ENCODE measurements at places on chromosomes 16 and 17.
A peak's percentile ranks its signal among the peaks of the same experiment; 100 is the strongest.

- no peak for DNase-seq
These were observed 42.3 kb downstream of the JPH3 start for GRCh38 chr16:87644596-87644995.

DNA sequence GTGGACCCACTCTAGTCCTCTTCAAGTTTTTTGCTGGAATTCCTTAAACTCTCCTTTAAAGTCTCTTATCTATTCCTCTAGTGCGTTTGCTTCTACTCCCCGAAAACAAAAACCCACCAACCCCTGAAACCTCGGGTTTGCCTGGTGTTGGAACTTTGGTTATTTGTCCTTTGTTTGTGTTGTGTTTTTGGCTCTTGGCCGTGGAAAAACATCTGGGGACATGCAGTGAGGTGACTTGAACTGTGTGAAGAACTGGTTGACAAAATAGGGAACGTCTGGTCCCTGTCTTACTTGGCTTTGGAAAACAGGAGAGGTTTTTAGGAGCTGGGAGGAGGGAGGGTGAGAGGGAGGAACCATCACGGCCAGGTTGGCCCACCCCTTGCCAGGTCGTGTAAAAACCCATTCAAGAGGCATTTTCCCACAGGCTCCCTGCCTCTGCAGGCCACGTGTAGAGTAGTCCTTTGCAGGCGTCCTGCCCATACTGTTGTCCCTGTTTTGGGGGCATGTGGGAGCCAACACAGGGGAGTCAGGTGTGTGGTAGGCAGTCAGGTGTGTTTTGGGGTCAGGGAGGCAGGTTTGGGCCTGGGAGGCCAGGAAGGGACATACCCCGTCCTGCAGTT lies 169.3 kb downstream of the RAB11FIP4 start:
- no peak for DNase-seq

DNA sequence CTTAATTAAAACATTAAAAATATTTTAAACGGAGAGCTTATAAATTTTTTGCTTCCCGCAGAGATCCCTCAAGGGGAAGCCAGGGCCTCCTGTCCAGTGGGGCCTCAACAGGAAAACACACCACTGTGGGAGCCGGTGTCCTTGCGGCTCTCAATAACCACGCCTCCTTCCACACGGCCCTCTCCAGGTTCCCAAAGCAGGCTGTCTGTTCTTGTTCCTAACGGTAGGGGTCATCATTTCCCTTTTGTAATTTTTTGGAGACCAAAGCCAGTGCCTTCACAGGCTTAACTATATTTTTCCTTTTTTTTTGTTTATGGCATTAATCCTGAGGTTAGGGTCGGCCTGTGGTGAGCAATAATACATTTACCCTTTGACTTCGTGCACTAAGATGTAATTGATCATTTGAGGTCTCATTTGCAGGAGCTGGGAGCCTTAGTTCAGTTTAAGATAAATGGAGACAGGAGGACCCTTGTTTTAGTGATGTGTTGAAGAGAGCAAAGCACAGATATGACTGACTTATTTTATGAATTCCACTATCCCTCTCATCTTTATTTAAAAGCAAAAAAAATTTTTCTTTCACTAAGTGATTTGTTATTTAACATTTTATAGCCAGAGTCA lies 77.5 kb upstream of the N4BP1 start:
- peak; percentile 45 for DNase-seq

DNA sequence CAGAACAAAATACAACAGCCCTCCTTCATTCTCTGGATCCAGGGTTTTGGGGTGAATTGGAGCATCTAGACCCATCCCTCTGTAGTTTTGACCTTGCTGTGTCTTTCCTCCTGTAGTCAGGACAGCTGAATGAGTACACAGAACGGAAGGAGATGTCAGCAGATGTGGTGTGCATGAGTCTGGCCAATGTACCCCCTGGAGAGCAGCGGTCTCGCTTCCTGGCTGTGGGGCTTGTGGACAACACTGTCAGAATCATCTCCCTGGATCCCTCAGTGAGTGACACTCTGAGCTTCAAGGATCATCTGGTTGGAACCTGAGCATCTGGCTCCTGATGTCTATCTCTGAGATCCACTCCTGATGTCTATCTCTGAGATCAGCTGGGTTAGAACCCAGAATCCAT lies 32.4 kb downstream of the SF3B3 start:
- DNase-seq, result no peak

DNA sequence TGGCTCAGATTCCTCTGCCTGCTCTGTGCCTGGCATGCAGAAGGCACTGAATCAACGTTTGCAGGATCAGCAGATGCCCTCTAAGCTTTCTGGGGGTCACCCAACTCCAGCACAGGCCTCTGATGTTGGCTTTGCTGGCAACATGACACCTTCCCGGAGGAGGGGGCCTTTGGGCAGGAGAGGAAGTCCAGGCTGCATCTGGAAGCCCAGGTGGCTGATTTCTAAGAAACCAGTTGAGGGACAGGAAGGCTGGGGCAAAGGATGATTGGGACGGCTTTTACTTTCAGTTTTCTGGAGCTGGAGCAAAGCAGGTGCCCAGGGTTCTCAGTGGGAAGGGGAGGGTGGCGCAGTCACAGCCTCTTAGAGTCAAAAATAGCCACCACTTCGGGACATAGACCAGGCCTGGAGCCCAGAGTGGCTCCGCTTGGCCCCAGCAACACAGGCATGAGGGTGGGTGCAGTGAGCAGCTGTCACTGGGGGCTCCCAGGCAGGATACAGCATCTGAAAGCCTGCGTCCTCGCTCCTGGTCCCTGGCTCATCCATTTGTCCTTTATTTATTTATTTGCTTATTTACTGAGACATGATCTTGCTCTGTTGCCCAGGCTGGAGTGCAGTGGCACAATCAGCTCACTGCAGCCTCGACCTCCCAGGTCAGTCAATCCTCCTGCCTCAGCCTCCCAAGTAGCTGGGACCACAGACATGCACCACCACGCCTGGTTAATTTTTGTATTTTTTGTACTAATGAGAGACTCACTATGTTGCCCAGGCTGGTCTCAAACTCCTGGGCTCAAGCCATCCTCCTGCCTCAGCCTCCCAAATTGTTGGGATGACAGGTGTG lies 15.1 kb downstream of the SOCS1 start:
- DNase-seq, result no peak

DNA sequence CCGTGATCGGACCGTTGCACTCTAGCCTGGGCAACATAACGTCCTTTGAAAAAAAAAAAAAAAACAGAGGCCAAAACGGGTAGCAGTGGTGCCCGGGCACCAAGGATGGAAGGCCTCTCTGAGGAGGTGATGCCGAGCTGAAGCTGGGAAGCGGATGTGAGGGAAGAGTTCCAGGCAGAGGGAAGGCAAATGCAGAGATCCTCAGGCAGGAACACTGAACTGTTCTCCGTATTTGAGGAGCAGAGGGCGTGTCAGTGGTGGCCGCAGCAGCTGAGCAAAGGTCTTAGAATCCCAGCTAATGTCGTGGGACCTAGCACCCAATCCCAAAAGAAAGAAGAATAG lies 656 bp upstream of the KCTD13 start:
- no peak for DNase-seq

GRCh38 chr17:5793899-5794298 lies 209.6 kb upstream of the NLRP1 start:
- DNase-seq, result no peak

DNA sequence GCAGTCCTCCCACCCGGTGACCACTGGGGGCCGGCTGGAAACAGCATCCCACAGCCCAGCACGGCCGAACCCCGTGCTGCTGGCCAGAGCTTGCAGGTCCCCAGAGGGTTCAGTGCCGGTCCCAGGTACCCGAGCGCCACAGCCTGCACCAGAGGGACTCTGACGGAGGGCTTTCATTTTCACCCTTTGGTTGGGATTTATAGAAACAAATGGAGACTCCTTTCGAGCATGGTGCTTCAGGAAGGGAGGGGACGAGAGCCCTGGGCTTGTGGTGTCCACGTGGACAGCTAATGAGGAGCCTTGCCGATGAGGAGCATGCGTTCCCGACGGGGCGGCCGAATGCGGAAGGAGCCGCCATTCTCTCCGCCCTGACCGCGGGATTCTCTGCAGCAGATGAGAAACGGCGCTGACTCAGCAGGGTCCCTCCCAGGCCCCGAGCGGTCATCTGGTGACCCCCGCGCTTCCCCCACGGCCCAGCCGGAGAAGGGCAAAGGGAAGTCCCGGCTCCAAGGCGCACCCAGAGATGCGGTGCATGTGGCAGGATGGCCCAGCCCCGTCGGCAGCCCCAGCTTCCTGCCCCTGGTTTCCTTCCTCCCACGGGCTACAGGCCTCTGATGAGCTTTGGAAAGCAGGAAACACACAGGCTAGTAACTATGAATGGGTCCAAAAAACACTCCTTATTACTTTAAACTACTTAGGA lies 9.8 kb downstream of the SLC38A10 start:
- no peak for DNase-seq

- no peak for DNase-seq
These were observed 28.8 kb downstream of the SYT17 start for GRCh38 chr16:19196871-19197270.

GRCh38 chr17:39236981-39237441 lies 11.3 kb upstream of the STAC2 start:
- DNase-seq, result no peak

DNA sequence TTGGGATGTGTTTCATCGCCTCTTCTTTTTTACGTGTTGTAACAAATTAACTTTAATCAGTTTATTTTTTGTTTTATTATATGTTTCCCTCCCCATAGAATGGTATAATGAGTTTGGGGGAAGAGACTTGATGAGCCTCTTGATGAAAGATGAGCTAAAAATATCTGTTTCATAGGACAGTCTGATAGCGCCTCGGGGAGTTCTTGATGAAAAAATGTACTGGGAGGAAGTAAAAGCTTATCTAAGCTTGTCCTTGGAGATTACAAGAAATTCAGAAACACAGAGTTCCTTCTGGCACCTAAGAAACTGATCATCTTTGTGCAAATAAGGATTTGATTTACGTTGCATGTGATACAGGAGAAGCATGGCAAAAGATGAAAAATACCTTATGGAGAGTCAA lies 350.2 kb upstream of the CDH8 start:
- no peak for DNase-seq

- DNase-seq, result no peak
These were observed 6.5 kb upstream of the SRRM2 start for GRCh38 chr16:2745961-2746360.

GRCh38 chr16:54998834-54999233 lies 68.2 kb downstream of the IRX5 start:
- no peak for DNase-seq

DNA sequence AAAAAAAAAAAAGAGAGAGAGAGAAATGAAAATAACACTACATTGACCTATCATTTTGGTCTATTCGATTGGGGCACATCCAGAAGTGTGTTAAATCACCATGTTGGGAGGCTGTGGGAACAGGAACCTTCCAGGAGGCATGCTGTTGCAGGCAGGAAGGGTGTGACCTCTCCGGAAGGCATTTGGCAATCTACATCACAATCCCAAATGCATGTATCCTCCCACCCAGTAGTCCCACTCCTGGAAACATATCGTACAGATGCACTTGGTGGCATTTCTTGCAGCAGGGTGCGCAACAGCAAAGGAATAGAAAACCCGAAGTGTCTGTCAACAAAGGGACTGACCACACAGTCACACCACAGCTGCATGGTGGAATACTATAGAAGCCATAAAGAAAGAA lies 7.9 kb downstream of the PLLP start:
- no peak for DNase-seq

- no peak for DNase-seq
These were observed 10.6 kb downstream of the NAA60 start for GRCh38 chr16:3454093-3454492.

DNA sequence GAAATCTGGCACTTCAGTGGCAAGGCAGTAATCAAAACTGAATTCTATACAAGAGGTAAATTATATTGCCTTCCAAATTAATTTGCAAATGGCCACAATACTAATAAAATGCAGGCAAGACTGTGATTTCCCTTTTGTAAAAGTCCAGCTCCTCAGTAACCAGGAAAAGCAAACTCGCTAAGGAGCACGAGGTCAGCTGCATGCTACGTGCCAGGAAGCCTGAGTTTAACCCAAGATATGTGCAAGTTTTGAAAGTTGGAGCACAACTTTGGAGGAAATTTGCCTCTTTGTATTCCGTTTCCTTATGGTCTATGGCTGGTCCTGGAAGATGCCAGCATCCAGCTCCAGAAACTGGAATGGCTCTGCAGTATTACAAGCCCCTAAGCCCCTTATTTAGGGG lies 226.8 kb upstream of the DYNLRB2 start:
- DNase-seq, result no peak

Data from cerebellar nuclear complex (tissue), 1 donor.